ENCODE measurements at places on chromosomes 4 and X. TPM values are rescaled to one million over a fixed set of nuclear protein-coding genes. Genes with fewer than 3 reads are reported as not detected.

Gene COX7B2
- not detected for total RNA-seq

DNA sequence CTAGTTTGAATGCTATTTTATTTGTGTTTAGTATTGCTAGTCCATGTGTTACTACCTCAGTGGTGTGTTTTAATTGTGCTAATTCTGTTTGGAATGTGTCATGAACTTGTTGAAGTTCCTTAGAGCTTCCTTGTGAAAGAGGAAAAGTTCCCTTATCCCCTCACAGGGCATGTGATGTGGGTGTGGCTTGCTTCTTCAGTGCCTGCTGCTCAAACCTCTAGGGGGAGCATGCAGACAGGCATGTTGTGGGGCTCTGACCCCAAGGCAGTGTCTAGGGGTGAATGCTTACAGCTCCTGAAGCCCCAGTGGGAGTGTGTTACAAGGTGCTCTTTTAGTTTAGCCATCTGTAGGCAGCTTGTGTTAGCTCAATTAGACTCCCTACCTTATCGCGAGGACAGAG, 86.5 kb downstream of the MAGED4 start:
- no peaks in the 10 kb centered on the region for H3K4me1 ChIP-seq
- H3K36me3 ChIP-seq = no peaks in the 10 kb centered on the region
- no peaks in the 10 kb centered on the region for H3K27me3 ChIP-seq
- DNase-seq = no peak
- no peak overlapping the region for H3K4me3 ChIP-seq
- no peak overlapping the region for H3K27ac ChIP-seq

DNA sequence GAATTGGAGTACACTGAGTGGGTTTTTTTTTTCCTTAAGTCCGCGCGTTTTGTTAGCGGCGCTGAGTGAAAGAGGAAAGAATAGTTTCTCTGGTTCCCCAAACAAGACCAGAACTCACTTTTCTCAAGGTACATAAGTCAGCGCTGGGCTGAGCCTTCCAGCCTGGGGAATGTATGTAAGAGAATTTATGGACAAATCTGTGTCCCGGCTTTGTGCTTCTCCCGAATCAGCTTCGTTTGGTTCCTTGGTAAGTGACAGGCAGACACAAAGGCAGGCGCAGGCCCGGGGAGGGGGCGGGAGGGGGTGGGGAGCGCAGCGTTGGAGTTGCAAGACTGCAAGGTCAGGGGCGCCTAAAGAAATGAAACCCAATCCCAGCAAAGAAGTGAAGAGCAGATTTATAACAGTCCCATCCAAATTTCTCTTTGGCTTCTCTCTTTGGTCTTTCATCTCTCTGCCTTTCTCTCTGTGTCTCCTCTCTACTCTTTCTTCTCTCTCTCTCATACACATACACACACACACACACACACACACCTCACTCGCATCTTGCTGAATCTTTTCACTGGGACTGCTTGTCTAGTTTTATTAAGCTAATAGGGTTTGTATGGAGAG, 981 bp downstream of the TET2 start:
- no peak for DNase-seq
- peak overlapping the region; percentile 94 for H3K4me3 ChIP-seq
- H3K27ac ChIP-seq = peak overlapping the region; percentile 68
- H3K27me3 ChIP-seq = no peaks in the 10 kb centered on the region
- H3K36me3 ChIP-seq = no peaks in the 10 kb centered on the region

Gene MAP7D2
- total RNA-seq = not detected

- H3K27ac ChIP-seq = peak overlapping the region; percentile 80
- no peaks in the 10 kb centered on the region for H3K36me3 ChIP-seq
- no peak overlapping the region for H3K4me3 ChIP-seq
- no peaks in the 10 kb centered on the region for H3K27me3 ChIP-seq
- H3K4me1 ChIP-seq = peaks cover 19% of the 10 kb centered on the region
These were observed 30.3 kb downstream of the AREG start for GRCh38 chr4:74475091-74475800.

GRCh38 chr4:6235012-6235411, 34.6 kb upstream of the WFS1 start:
- H3K27me3 ChIP-seq = no peaks in the 10 kb centered on the region
- DNase-seq = no peak
- no peaks in the 10 kb centered on the region for H3K36me3 ChIP-seq
- H3K4me3 ChIP-seq = no peak overlapping the region
- no peak overlapping the region for H3K27ac ChIP-seq

Gene CXCL6
- not detected for total RNA-seq
